ENCODE measurements at places on chromosomes 7 and 10.

DNA sequence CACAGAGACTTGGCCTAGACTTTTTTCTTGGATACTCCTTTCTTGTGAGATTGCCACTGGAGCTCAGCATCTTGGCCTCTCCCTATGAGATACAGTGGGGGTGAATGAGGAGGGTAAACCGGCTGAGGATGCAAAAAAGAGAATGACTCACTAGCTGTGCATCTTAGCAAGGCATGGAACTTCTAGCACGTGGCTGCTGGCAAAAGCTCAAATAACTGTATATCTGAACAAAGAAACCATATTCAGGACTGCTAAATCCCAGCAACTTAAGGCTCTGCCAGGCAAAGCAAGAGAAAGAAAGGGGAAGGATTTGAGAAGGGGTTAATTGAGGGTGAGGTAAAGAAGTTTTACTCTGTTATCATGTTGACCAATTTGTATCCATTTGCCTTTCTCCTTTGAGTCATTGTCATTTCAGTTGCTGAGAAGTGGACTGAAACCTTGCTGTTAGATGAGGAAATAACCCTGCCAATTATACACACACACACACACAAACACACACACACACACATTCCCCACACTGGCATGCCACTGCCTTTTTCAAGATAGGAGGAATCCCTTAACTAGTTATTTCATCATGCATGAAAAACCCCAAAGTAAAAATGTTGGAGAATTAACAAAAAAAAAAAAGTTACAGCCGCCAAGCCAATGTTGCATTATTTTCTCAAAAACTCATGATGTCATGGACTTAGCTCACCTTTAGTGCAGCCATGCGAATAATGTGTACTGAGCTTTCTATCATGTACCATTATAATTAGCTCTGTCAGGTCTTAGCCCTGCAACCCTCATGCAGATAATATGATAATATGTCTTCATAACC is 997.3 kb downstream of the LRMDA start:
- DNase-seq, result peak; percentile 95

GRCh38 chr7:83178066-83178465 is 15.4 kb upstream of the PCLO start:
- peak; percentile 11 for DNase-seq

DNA sequence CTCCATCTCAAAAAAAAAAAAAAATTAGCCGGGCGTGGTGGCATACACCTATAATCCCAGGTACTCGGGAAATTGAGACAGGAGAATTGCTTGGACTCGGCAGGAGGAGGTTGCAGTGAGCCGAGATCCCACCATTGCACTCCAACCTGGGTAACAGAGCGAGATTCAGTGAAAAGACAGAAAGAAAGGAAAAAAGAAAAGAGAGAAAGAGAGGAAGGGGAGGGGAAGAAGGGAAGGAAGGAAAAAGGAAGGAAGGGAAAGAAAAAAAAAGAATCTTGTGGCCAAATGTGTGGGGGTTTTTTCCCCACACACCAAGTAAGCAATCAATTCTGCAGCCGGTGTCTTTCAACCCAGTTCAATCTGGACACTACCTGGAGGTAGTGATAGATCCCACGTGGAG is 9.0 kb upstream of the NAT16 start:
- no peak for DNase-seq

DNA sequence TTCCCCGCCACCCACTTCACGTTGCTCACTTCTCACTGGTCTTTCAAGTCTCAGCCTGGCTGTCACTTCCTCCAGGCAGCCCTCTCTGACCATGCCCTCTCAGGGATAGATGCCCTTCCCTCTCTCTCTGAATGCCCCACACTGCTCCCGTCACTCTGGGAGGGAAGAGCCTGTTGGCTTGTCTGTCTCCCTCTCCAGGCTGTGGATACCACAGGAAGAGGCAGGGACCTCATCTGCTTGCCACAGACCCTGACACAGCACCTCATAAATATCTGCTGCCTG is 93.1 kb downstream of the OAT start:
- no peak for DNase-seq

DNA sequence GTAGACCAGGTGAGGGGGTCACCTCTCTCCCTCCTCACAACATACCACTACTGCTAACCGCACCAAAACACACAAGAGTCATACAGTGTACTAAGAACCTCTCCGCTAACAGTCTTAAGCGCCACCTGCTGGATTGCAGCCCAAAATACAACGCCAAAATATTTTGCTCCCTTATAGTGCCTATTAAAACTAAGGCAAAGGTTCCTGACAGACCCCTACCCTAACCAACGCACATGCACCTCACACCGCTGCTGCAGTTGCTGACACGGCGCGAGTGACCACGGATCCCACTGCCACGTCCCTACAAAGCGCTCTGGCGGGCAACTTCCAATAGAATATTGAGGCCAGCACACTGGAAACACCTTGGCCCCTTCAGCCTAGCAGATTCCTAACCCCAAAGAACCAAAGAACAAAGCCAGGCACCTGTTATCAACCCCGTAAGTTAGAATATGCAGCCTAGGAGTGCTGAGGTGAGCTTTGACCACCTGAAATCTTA is 563.6 kb upstream of the SEMA3D start:
- peak; percentile 68 for DNase-seq

DNA sequence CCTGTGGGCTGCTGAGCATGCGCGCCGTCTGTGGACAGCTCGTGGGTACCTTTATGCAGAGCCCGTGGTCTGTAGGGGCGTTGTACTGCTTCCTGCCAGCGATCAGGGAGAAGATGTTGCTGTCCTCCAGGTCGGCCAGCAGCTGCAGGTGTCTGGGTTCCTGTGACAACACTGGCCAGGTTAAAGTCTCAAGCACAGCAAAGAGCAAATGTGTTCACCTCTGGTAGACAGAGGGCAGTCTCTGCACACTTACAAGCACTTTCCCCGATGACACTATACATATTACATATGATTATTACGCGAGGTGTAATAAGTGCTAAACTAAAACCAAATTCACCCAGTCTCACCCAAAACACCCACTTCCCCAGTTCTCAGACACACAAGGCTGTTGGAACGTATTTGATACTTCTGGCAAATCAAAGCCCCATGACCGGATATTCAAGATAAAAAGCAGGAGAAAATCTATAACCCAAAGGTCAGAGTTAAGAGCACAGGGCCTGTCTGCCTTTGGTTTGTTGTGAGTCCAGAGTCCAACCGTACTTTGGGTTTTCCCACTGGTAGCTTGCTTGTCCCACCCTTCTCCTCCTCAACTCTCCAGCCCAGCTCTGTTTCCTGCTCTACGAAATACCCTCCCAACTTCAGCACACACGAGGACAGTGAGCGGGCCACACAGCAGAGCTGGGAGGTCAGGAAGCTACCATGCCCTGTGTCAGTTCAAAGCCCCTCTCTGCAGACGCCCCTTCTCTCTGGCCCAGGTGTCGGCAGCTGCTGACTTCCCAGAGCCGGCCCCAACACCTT is 49.7 kb upstream of the DDC start:
- DNase-seq, result no peak

DNA sequence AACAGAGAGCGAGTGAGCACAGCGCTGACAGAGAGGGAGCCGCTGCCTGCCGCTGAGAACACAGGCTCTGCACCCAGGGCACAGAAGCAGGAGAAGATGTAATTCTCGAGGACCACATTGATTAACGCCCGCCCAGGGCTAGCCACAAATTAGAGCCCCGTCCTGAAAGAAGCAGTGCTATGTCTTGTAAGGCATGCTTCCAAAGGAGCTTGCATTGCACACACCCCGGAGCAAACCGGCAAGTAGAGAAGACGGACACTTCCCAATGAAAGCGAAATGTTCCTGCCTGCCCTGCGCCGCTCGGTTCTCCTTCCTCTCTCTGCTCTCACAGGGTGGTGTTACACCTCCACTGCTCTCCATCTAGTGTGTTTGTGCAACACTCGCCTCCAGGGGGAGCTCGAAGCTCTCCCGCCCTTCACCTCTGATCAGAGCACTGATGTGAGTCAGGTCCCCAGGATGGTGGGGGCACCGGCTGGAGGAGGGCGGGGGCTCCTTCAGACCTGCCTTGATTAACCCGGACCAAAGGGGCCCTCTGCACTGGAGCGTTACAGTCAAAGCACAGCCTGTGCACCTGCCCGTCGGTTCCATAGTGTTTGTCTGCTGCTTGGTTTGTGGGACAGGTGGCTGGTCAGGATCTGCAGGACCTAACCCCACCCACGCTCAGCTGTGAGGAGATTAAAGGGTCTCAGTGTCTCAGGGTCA is 316.5 kb downstream of the ADARB2 start:
- DNase-seq, result peak; percentile 15

GRCh38 chr10:126110489-126111180 is 214.3 kb downstream of the FANK1 start:
- peak; percentile 68 for DNase-seq

- DNase-seq, result no peak
Observed at GRCh38 chr7:5824297-5824610, 42.8 kb upstream of the RNF216 start.

DNA sequence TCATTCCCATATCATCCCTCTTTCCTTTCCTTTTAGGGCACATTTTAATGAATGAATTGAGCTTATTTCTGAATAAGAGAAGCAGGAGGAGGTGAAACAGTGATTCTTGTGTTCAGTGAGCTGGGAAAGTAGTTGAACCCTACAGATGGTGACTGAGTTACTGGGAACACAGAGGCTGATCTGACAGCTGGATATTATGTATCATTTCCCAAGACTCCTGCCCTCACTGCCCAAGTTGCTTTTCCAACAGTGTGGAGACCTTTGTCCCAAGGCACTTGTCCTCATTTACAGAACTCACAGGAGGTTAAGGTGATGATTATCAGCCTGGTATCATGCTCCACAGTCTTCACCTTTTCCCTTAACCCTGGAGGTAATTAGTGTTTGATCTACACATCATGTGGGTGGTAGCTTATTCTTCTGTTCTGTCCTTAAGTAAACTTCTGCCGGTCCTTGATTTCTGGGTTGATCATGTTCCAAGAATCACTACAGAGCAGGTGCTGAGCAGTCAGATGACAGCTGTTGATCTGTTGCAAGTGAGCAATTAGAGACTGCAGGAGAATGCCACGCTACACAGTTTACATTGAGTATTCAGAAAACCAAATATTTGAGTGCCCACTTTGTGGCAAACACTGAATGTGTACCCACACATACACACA is 2.6 kb downstream of the PRLHR start:
- no peak for DNase-seq

GRCh38 chr7:114620208-114620607 is 205.6 kb downstream of the FOXP2 start:
- no peak for DNase-seq

DNA sequence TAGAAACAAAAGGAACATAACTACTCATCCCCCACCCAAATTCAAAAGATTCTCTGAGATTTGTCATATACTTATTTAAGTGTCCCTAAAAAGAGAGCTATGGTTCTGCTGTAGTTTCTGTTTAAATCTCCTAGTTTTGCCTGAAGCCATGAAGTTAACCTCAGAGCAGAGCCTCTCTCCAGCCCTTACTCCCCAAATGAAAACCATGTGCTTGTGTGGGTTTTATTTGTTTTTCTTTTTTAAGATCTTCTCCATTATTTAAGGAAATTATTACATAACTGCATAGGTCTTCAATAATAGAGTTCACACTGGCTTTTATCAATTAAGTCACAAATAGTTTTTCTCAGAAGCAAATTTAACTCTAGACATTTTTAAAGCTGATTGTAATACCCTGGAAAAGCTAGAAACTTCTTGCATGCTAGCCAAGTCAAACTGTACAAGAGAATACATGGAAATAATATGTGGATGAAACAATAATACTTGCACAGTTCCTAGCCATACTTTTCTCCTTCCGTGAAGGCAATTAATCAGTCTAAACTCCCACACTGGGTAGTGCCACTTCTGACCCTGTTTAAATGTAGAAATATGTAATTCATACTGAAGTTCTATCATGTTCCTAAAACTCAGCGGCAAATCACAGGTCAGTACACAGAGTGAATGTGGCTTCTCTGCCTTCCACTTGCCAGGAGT is 579.7 kb downstream of the SUGCT start:
- no peak for DNase-seq

- no peak for DNase-seq
Observed at GRCh38 chr10:128077155-128077875, 48.9 kb downstream of the MKI67 start.

GRCh38 chr7:30221764-30222163 is 62.6 kb upstream of the ZNRF2 start:
- no peak for DNase-seq

GRCh38 chr10:130357951-130358350 is 221.8 kb downstream of the GLRX3 start:
- DNase-seq, result no peak

- peak; percentile 93 for DNase-seq
Observed at GRCh38 chr10:79299397-79300241, 47.6 kb upstream of the PPIF start.

GRCh38 chr10:132549371-132549770 is 11.8 kb downstream of the INPP5A start:
- DNase-seq, result no peak

DNA sequence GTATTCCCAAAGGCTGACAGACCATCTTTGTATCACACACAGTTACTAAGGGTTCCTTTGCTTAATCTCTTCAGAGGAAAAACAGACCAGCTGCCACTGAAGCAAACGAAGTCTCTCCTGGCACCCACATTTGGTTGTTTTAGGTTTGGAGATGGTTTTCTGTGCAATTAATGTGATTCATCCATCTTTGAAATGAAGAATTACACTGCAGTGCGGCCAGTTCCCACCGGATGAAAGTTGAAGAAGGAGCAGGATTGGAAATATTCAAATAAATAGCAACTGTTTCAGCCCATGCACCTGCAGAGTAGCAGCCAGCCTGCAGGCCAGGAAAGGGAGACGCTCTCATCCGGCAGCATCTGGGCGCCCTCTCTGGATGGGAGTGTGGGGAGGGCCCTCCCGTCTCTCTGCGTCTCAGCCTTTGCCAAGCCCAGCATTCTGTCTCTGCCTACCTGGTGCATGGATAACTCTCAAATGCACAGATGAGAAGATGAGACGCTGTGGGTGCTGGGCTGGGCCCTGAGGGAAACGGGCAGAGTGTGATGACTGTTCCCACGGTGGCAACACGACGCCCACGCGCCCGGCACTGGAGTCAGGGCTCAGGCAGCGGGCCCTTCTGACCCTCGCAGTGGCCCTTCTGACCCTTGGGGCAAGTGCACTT is 214.0 kb downstream of the PTPRN2 start:
- no peak for DNase-seq

GRCh38 chr7:55374213-55374612 is 9.1 kb downstream of the LANCL2 start:
- DNase-seq, result no peak

GRCh38 chr10:29926693-29927048 is 132.7 kb downstream of the JCAD start:
- peak; percentile 93 for DNase-seq

DNA sequence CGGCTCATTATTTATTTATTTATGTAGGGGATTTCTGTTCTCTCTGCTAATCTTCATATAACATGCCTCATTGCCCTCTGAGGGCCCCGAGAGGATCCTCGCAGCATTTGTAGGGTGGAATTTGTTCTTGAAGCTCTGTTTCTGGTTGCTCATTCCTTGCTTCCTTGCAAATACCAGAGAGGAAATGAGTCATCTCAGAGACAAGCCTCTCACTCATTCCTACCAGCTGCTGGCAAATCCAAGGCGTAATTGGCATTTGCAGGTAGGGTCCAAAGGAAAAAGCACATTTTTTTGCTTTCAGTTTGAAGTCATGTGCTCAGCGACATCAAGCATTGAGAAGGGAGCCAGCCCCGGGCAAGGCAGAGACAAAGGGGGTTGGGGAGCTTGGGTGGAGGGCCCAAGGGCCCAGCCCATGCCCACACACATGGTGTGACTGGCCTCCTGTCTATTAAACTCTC is 501.6 kb downstream of the GALNT17 start:
- DNase-seq, result peak; percentile 94

GRCh38 chr10:117652228-117653169 is 110.0 kb downstream of the EMX2 start:
- DNase-seq, result peak; percentile 10

GRCh38 chr10:79189853-79190435 is 121.2 kb downstream of the ZMIZ1 start:
- DNase-seq, result no peak

Measured in choroid plexus epithelial cell (primary cell).